ENCODE measurements at places on chromosomes 7 and 10.
A peak's percentile ranks its signal among the peaks of the same experiment; 100 is the strongest.

DNA sequence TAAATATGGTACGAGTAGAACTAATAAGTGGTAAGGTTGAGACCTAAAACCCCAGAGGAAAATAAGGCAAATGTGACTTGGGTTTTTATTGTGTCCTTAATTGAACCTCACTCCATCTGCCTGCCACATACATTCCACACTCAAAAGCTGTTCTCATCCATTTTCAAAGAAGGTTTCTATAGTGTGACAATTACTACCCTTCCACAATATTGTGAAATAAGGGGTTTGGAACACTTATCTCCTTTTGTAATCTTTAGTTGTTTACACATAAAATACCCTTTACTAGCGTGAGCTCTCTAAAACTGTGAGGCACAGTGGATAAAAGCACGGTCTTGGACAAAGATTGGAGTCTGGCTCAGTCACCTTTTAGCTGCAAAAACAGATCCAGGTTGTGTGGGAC lies 166.6 kb downstream of the THSD7A start:
- DNase-seq: no peak

- DNase-seq: no peak
These were observed 5.8 kb downstream of the KCND2 start for GRCh38 chr7:120278773-120279172.

DNA sequence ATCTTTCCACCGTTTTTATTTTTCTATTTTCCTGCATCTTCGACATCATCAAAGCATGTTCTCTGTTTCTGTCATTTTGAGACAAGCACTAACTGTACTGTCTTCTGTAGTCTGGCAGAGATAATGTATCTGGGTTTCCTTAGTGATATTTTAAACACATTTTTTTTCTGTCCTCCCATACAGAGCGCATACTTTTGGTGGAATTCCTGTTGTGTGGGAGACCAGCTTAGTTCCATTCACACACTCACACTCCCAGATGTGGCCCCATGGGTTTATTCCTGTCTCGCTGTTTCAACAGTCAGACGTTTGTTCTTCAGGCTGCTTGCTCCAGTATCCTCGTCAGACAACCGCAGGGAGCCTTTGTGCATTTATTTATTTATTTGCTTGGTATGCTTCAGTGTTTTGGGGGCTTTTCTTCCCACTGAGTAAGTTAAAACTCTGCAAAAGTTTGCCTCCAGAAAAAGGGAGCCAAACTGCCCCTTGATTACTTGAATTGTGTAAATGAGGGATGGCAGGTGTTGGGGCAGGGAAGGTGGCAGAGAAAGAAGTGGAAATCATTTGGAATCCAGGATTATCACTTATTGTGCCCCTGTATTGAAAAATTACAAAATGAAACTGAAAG lies 456.8 kb upstream of the KLF6 start:
- DNase-seq: no peak

DNA sequence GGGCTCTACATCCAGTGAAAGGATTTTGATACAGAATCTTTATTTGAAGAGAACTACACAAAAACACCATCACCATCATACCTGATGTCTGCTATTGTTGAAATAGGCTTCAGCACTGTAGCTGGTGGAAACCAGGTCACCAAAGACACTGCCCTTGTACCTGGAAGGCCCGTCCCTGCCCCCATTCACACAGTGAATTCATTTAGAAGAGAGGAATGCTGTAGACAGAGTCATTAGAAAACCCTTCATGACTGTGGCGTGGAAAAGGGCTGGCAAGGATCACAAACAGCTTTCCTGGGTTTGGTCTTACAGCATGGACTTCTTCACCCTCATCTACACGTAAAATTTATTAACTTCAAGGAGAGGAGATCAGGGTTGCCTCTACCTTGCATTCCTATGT lies 202.0 kb upstream of the NRP1 start:
- no peak for DNase-seq

- DNase-seq: no peak
These were observed 84.6 kb upstream of the PDLIM1 start for GRCh38 chr10:95375418-95375817.

DNA sequence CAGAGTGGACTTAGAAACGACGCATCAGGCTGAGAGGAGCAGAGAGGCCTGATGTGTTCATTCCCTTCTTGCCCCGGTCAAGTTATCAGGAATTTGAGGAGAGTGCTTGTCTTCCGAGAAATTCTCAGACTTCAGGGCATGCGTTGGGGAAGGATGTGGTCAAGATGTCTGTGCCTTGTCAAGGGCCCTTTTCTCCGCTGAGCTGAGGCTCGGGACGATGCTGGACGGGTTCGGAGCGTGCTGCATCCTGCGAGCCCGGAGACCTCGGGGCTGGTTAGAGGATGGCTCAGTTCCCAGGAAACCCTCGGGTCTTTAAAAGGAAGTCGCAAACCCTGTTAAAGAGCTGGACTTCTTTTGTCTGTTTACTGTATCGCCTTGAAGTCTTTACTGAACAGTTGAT lies 325.4 kb downstream of the ADARB2 start:
- DNase-seq: no peak

DNA sequence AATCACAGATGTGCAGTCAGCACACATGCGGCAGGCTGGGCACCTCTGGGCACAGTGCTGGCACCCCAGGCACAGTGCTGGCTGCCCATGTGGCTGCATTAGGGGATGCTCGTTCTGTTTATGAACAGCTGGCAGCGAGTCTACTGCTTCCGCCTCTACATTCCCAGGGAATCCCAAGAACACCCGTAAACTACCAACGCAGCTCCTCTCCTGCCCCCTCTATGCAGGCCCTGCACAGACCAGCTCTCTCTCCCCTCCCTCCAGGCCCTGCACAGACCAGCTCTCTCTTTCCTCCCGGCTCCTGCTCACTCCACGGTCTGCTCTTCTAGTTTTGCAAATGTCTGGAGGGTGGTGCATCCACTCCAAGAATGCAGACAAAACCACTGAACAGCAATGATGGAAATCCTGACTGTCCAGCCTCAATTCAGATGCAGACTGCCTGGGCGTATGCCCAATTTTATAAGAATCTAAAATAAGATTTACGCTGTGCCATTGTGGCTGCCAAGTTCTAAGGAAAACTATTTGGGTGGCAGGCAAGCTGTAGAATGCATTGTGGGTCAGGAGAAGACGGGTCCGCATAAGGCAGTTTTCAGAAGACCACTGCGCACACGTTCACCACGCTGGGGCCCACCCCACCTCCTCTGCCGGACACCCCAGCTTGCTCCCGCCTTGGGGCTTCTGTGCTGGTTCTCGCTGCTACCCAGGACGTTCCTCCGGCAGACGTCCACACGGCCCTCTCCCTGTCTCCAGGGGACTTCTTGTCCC lies 234.6 kb downstream of the ZMYND11 start:
- DNase-seq: no peak

- no peak for DNase-seq
These were observed 219.6 kb downstream of the KCNMA1 start for GRCh38 chr10:77417806-77418640.

- DNase-seq: no peak
These were observed 16.5 kb downstream of the CDC123 start for GRCh38 chr10:12212454-12212853.

DNA sequence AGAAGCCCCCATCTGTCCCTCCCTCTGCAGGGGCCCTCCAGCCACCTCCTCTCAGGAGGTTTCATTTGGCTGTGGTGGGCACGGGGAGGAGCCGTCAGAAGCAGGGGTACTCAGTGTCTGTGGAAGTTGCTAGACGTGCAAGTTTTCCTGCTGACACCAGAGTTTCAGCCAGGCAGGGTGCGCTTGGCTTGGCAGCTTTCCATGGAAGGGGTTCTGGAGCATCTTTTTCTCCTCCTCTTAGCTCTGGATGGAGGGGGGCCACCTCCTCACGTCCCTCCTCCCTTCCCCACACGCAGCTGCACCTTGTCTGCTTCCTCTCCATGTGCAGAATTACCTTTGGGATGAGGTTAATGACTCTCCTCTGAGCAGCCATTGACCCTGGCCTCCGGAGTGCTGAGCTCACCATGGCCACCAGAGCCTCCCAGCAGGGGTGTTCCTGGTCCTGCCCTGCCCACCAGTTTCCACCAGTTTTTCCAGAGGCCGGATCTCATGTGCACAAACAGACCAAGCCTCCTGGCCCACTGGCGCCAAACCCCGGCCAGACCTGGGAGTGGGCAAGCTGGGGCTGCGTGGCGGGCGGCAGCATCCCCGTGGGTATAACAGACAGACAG lies 579.8 kb upstream of the FOXK1 start:
- DNase-seq: no peak

DNA sequence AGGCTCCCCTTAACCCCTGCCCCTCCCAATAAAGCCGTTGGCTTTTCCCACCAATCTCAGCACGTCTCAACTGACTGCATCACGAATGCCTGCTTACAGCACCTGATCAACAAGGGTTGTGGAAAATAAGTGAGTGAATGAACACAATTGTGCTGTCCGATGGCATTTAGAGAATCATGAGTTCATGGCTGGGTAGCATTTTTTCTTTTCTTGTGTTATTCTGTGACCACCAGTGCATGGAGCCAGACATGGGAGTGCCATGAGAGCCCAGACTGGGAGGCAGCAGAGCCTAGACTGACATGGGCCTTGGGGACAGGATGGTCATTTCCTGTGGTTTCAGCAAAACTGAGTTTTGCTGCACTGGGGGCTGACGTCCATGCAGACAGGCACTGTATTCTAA lies 254.1 kb upstream of the IGFBP3 start:
- DNase-seq: no peak

DNA sequence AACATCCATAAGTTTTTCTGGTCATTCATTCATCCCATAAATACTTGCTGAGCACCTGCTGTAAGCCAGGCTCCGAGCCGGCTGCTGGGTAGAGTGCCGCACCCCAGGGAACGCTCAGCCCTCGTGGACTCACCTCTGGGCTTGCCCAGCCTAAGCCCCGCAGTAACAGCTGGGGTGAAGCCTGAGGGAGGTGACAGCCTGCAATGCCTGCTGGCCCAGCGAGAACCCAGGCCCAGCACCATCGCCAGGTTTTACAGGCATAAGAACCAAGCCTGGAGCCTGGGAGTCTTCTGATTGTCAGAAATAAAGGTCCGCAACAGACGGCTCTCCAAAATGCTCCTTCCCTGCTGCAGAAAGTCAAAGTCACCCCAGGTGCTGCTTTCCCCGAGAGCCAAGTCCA lies 205.4 kb downstream of the ZMYND11 start:
- DNase-seq: no peak

- DNase-seq: no peak
These were observed 13.7 kb downstream of the PRPS1L1 start for GRCh38 chr7:18013936-18014335.

DNA sequence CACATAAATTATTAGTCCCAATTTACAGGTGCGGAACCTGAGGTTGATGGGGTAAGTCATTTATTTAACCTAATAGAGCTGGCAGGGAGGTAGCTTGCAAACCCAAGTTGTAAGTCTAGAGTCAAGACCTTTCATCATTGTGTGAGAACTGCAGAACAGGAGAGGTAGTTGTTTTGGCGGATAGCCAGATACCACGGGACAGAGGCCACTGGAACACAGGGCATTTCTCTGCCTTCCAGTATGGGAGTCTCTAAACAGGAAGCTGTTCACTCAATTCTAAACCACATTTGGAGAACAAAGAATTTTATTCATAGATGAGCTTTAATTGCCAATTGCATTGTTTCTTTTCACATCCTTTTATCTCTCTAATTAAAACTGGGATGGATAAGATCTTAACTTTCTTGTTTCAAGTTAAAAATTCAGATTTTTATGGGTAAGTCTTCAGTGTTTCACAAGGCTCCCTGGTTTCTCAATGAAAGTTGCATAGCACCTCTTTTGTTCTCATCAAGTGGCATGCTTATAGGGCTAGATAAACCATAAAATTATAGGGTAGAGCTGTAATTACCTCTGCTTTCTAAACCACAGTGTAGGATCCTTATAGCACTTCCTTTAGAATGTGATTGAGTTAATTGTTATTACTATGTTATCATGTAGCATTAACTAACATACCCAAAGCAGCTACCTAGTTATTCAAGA lies 489.0 kb downstream of the GATA3 start:
- no peak for DNase-seq

- DNase-seq: no peak
These were observed 160.6 kb downstream of the MLLT10 start for GRCh38 chr10:21694631-21695030.

DNA sequence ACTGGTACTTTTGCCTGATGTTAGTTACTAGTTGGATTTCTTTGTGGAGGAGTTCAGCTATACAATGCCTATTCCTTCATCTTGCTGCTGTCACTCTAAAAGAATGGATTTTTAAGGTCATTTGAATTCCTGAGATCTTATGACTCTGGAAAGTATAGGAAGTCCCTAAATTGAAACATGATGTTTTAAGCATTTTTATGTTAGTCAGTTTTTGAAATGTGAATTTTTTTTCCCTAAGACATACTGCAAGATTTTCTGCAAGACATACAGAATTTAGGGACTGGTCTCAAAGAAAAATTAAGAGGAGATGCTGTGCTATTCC lies 355.8 kb downstream of the SUGCT start:
- no peak for DNase-seq

- no peak for DNase-seq
These were observed 32.3 kb downstream of the AGR3 start for GRCh38 chr7:16849296-16850148.

- peak; percentile 66 for DNase-seq
These were observed 64.6 kb downstream of the CUX1 start for GRCh38 chr7:101882005-101882421.

DNA sequence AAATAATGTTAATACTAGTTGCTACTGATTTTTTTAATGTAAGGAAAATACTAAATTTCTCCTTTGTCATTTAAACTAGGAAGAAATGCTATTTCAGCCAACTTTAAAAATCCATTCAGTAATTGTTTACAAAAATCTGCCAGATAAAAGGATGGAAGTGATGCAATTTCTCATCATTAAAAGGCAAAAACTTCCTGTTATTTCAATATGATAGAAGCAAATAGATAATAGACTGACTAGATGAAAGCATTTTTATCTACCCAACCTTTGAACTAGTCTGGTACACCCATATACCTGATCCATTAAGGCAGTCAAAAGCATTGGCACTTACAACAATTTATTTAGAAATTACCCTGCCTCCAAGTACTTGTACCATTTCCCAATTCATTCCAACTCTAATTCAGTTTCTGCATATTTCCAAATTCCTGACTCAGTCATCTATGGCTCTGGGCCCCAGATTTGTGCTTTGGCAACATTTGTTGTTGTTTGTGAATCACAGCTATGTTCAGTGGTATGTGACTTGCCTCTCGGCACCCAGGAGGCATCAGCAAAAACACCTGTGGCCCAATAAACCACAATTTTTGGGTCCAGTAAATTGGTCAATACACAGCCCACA lies 482.6 kb upstream of the SEMA3A start:
- no peak for DNase-seq

DNA sequence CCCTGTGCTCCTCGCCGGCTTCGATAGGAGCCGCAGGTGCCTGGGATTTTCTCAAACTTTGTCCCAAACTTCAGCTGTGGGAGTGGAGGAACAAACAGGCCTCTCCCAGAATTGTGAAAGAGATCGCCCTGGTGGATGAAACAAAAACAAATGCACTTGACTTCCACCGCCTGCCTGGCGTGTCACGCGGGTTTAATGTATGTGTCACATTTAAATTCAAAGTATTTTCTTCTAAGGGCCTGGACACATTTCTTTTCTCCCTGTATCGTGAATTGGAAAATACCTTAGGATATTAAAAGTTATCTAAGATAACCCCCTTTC lies 694 bp upstream of the WASL start:
- peak; percentile 86 for DNase-seq

Data from SW 1271 (cell line).